ENCODE measurements at places on chromosomes 16 and 17.
A peak's percentile ranks its signal among the peaks of the same experiment; 100 is the strongest.

- ATAC-seq: peak; percentile 61
Measured at GRCh38 chr16:90031186-90031930, 12.1 kb upstream of the DBNDD1 start.

DNA sequence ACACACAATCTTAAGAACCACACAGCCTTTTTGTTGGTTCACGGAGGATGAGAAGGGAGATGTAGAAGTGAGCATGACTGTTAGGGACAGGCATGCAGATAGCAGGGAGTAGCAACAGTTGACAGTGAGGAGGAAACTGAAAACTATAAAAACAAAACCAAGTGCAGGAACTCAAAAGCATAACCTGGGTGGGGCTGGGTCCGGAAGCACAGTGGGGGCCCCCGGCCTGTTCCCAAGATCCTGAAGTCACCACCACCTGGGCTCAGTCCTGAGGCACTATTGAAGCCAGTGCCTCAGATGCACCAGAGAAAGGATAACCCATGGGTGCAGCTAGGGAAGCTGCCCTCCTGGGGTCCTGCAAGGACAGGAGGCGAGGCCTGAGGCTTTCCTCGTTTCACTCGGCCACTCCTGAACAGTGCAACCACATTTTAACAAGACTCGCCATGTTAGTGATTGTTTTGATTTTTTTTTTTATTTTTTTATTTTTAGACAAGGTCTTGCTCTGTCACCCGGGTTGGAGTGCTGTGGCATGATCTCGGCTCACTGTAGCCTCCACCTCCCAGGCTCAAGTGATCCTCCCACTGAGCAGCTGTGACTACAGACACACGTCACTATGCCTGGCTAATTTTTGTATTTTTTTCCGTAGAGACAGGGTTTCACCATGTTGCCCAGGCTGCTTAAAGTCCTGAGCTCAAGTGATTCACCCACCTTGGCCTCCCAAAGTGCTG is 27.7 kb upstream of the CBX4 start:
- ATAC-seq: no peak

- no peak for ATAC-seq
Measured at GRCh38 chr16:67490335-67491096, 7.2 kb upstream of the AGRP start.

DNA sequence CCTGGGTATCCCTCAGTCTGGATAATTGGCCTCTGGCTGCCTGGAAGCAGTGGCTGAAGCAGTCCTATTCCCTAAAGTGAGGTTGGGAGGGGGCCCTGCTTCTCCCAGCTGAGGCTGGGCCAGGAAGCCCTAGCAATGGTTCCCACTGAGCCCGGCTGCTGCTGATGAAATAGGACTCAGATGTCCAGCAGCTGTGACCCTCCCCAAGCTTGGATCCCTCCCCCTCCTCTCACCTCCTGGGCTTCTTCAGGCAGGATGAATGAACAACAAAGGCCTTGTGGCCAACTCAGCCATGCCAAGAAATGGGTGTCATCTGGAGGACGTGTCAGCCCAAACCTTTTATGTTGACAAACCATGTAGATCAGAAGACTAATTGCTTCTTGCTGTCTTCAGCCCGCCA is 42.0 kb downstream of the AXIN2 start:
- no peak for ATAC-seq

DNA sequence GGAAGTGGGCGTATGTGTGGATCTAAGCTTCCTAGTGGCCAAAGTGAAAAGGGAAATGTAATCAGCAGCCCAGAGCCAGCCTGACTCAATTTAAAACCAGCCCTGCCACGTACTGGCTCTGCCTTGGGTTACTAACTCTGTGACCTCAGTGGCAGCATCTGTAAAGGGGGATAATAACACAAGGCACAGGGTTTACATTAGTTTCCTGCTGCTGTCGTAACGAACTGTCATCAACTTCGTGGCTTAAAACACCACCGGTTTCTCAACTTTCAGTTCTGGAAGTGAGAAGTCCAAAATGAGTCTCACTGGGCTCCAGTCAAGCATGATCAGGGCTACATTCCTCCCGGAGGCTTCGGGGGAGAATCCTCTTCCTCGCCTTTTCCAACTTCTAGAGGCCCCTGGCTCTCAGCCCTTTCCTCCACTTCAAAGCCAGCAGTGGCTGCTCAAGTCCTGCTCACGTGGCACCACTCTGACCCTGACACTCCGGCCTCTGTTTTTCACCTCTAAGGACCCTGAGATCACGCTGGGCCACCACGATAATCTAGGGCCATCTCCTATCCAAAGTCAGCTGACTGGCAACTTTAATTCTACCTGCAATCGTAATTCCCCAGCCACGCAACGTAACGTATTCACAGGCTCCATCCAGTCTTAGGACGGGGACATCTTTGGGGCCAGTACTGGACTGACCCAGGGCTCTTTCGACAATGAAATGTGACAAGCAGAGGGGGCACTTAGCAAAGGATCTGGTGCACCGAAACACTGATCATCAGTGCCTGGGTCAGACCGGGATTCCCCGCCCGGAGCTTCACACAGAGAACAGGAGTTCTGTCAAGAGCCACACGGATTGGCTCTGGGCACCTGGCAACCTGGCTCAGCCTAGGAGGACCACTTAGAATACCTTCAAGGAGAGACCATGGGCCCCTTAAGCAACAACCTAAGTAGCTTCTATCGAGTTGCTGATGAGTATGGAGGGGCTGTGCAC is 14.5 kb downstream of the TMC6 start:
- no peak for ATAC-seq

DNA sequence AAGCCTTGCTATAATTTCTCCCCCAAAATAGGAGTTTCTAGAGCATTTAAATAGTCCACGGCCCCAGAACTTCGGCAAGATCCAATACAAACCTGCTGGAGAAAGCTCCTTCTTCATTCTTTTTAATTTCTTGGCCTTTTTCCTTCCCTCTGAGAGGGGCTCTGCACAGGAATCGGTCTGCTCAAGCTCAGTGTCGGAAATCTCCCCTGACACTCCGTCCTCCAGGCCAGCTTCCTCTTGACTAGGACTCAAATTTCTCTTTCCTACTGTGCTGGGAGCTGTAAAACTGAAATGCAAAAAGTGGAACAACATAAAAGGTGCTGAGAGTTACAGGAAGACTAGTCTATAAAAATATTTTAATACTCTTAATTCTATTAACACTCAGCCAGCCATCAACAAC is 183.3 kb downstream of the PARN start:
- ATAC-seq: no peak

GRCh38 chr17:83035722-83036121 is 43.7 kb upstream of the METRNL start:
- ATAC-seq: no peak

DNA sequence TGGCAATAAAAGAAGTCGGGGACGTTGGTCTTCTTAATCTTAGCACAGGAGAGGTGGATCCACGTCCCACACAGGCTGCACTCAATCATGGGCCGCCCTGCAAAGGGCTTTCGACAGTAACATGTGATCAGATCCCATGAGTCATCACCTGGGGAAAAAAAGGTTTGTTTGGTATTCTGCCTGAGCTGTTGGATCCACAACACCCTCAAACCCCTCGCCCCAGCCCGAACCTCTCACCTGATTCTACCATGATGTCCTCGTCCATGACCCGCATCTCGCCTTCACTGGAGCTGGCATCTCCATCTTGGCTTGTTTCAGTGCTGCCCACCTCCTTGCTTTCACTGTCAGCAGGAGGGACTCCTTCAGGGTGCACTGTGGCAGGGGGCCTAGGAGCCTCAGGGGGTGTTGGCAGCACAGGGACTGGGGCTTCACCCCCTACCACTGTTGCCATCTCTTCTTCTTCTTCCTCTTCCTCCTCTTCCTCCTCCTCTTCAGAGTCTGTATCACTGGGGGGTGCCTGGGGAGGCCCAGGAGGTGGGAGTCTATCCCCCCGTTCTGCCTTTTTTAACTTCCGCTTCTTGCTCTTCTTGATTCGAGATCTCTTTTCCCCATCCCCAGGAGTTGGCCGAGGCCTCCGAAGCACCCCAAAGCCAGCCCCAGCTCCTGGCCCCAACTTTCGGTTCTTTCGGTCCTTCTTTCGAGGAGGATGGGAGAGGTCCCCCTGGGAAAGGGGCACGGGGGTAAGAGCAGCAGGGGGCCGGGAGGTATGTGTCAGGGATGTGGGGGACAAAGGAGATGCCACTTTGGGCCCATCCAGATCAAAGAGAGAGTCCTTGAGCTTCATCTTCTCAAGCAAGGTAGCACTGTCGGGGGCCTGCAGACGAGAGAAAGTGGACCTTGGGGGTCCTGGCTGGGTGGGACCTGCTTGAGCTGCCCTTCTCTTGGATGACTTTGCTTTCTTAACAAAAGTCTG is 1.7 kb upstream of the DVL2 start:
- ATAC-seq: no peak
